Mesenteric fat pad (tissue), 1 donor: ENCODE measurements at places on chromosomes 11 and 22. TPM values are rescaled to one million over a fixed set of nuclear protein-coding genes. Genes with fewer than 3 reads are reported as not detected.
A peak's percentile ranks its signal among the peaks of the same experiment; 100 is the strongest.

- peak; percentile 99 for DNase-seq
Measured at GRCh38 chr22:24270556-24271385, at the start of gene SPECC1L. TSS of gene SPECC1L (plus strand) at chr22:24270831. CDS start at chr22:24302232, 31,401 bp downstream.

DNA sequence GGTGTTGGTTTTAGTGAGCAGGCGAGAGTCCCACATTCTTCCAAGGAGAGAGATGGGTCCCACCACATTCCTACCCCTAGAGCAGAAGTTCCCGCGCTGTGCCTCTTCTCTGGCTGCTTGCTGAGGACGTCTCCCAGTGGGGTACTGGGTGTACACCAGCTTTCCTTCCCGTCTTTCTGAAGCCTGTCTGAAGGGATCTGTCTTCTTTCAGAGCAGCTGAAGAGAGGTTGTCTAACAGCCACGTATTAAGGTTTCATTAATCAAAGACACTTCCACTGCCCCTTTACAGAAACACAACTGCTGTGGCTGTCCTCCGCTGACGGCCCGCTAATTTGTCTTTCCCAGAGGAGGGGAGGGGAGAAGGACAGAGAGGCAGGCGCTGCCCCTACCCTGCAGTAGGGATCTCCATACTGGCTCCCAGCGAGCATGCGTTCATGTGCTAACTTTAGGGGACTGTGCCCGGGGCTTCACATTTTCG lies 56.0 kb downstream of the ZBTB16 start:
- no peak for DNase-seq

DNA sequence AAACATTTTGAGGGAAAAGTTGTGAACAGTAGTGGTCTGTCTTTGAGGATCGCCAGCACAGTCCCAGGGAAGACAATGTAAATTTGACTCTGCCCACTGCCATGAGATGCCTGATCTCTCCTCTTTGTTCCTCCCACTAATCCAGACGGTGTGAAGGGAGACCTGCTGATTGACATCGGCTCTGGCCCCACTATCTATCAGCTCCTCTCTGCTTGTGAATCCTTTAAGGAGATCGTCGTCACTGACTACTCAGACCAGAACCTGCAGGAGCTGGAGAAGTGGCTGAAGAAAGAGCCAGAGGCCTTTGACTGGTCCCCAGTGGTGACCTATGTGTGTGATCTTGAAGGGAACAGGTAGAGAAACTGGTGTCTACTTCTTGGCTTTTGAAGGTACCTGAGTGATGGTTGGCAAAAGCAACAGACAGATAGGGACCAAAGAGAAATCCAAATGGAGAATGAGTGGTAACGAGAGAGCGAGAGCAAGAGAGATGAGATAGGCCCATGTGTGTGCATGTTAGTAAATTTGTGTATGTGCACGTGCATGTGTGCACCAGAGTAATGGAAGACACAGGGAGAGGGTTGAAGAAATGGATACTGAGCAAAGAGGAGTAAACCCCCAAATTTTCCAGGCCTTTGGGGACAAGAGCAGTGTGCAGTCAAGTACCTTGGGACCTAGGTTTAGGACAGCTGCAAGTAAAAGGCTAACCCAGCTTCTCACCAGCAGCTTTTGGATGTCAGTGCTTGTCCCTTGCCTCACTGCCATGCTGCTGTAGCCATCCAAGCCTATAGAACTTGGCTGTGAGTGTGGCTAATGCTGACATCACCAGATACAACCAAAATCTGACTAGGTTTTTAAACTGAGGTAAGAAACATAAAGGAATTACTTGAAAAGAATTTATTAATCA lies 1.9 kb downstream of the NNMT start:
- DNase-seq = no peak

BTG4 gene
- not detected for total RNA-seq

CRKL gene
- total RNA-seq = 46.1 TPM
